Endothelial cell (in vitro differentiated cells): ENCODE measurements at places on chromosomes 12 and 14. TPM values are rescaled to one million over a fixed set of nuclear protein-coding genes. Genes with fewer than 3 reads are reported as not detected.

DNA sequence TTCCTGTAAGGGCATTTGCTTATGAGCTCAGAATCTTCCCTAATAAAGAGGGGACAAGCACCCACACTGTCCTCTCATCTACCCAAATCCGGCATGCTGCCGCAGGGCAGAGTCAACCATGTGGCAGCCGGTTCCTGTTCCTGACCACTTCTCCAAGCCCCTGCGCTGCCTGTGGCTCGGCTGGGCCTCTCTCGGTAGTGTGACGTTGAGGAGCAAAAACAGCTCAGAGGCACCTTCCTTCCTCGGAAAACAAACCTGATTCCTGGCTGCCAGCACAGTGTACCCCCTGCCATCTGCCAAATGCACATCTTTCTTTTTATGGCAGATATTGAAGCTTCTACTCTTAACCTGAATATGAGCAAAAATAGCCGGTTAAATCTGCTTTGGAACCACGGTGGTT is 50.5 kb downstream of the CFAP251 start:
- no peak for DNase-seq

The NTF3 gene
- total RNA-seq, result not detected

The MIP gene
- 0.10 TPM for total RNA-seq

DNA sequence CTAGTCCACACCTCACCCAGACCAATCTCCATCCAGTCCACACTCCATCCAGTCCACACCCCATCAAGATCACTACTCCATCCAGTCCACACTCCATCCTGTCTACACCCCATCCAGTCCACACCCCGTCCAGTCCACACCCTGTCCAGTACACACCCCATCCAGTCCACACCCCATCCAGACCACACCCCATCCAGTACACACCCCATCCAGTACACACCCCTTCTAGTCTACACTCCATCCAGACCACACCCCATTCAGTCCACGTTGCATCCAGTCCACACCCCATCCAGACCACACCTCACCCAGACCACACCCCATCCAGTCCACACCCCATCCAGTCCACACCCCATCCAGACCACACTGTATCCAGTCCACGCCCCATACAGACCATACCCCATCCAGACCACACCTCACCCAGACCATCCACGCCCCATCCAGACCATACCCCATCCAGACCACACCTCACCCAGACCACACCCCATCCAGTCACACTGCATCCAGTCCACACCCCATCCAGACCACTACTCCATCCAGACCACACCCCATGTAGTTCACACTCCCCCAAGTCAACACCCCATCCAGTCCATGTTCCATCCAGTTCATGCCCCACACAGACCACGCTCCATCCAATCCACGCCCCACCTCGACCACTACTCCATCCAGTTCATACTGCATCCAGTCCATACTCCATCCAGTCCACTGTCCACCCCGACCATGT is 116.6 kb upstream of the RTL1 start:
- no peak for DNase-seq
